IMR-90 (cell line): ENCODE measurements at places on chromosomes 16 and 17.

- DNase-seq = no peak
Measured at GRCh38 chr17:82305727-82306300, 11.6 kb downstream of the CD7 start.

- peak; percentile 31 for DNase-seq
Measured at GRCh38 chr16:14427371-14427948, 202.6 kb downstream of the PARN start.

GRCh38 chr16:49019831-49020230 is 261.8 kb downstream of the CBLN1 start:
- DNase-seq = no peak

- no peak for DNase-seq
Measured at GRCh38 chr16:68436581-68436980, 11.7 kb downstream of the SMPD3 start.

DNA sequence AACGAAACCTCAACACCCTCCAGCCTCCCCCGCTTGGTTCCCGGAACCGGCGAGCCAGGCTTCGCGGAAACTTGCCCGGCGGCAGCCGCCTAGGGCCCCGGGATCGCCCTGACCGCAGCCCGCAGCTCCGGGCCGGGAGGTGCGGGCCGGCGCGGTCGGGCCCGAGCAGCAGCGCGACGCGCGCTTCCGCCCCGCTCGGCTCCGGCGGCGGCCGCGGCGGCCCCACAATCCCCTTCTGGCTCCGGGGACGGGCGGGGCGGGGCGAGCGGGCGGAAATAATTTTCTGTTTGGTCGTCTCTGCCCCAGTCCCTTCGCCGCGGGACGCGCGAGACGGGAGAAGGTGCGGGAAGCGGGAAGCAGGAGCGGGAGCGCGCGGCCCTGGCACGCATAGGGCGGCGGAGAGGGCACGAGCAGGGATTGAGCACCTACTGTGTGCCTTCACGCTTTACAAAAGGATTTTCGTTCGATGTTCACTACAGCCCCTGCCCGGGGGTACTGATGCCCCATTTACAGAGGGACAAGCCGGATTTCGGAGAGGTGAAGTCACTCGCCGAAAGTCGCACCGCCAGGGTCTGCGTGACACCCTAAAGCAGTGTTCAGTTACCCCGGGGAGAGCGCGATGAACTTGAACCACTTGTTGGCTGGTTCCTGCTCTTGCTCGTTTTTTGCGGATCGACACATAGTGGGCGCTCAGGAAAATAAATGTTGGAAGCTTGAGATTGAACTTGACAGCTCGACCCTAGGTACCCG is 2.7 kb upstream of the MLLT6 start:
- peak; percentile 81 for DNase-seq

GRCh38 chr17:14843086-14843795 is 421.9 kb downstream of the PMP22 start:
- DNase-seq = no peak
